ENCODE measurements at places on chromosomes 7 and 10.
A peak's percentile ranks its signal among the peaks of the same experiment; 100 is the strongest.

- peak; percentile 53 for DNase-seq
Observed at GRCh38 chr7:134645935-134646334, 718 bp upstream of the BPGM start.

DNA sequence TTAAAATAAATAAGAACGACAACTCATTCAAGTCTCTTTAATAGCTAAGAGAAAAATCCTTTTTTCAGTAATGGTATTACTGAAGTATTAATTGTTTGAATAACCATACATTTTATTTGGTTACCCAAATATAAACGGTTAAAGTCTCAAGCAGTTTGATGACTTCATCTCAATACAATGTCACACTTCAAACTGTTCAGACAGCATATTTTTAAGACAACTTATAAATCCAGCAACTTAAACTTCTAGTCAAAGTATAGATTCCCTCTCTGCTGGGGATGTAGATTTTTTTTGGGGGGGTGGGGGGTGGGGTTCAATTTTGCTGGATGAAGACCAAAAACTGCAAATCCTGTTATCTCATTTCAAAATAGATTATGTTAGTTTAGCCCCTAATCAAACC, 42.0 kb downstream of the GNA12 start:
- peak; percentile 52 for DNase-seq

DNA sequence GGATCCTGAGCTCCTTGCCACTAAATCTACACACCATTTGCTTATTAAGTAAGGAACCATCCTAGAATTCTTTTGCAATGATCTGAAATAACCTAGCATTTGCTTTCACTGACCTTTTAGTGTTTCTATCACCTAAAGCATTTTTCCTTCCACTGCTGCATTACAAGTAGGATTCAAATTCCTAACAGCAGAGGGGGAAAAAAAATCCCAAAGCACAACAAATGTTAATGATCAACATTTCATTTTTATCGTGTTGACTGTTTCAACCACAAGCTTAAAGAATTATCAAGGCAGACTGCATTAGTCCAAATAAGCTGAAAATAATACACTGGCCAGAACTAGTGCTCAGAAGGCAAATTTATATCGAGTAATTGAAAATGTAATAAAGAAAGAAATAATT, 174.7 kb upstream of the TCF7L2 start:
- DNase-seq: peak; percentile 46

DNA sequence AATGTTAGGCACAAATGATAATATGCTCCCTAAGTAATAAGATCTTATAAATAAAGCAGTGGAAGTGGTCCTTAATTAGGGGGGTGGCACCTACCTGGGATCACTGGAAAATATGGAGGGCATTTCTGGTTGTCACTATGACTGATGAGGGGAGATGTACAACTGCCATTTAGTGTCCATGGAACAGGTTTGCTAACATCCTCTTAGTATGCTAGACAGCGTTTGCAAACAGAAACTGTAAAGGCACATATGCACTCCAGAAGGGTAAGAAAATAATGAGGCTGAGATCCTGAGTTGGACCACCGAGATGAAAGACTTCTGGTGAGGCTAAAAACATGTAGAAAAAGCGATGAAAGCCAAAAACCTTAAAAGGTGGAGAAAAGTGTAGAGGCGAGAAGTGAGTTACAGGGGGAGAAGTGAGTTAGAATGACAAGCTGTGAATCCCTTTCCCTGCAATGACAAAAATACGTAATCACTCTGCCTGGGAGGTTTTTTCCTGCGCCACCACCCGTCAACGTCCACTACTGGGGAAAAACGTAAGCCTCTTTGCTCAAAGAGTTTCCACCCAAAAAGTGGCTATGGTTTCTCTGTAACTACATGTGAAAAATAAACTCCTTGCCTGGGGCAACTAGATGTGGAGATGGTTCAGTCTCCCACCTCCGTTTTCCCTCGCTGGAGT, 767 bp downstream of the KRIT1 start:
- peak; percentile 25 for DNase-seq

DNA sequence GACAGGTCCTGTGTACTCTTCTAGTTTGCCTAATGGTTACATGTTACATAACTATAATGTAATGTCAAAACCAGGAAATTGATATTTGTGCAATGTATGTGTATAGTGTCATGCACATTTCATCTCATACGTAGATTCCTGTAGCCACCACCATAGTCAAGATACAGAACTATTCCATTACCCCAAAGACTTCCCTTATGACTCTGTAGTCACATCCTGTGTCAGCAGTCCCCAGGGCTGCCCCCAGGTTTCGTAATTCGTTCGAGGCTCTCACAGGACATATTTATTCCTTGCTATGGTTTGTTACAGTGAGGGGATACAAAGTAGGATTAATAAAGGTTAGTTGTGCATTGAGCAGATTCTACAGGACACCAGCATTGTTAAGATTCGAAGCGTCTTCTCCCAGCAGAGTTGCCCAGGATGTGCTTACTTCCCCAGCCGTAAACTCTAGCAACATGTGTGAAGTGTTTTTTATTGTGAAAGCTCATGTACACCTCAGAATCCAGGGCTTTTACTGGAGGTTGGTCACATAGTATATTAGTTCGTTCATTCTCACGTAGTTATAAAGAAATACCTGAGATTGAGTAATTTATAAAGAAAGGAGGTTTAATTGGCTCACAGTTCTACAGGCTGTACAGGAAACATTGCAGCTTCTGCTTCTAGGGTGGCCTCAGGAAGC, 18.6 kb downstream of the RABGEF1 start:
- no peak for DNase-seq

All from fibroblast of the aortic adventitia (primary cell).